ENCODE measurements at places on chromosomes 5 and 9.

DNA sequence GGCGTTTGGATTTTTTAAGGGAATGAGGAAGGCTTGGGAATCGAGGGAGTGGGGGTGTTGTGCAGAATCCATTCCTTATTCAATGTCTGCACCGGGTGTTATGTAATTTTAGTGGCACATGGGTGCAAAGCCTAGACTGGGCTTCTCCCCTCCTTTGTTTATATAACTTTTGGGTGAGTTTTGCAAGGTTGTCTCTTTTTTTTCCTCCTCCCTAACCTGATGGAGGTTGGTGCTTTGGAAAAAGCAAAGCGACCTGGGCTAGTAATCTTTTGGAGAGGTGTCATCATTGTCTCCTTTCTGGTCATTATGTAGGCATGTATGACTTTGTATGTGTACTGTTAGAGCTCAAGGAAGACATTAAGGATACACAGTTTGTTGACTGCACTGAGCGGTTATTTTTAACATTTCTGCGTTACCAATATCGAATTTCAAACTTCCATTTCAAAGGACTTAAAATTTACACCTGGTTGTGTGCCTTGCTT is 3.1 kb downstream of the SMARCA2 start:
- DNase-seq, result no peak

- no peak for DNase-seq
These were observed 29.6 kb downstream of the SAR1B start for GRCh38 chr5:134603059-134603458.

DNA sequence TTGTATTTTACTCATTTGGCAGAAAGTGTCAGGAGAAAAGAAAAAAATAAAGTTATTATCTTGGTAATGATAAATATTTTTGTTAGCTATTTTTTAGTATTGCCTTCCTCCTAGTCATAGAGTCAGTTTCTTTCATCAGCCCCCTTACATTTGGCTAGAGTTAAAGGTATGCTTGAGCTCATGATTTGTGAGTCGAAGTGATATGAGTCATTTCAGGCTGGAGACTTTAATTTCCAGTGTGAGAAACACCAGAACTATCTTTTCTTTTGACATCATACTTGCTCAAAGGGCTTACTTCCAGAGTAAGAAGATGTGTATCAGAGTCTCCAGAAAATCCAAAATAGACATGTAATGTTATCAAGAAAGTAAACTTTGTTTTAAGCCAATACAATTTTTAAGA is 746.7 kb upstream of the TYRP1 start:
- DNase-seq, result no peak

- no peak for DNase-seq
These were observed 26.2 kb upstream of the ARSB start for GRCh38 chr5:79011219-79011836.

- DNase-seq, result no peak
These were observed 1189.4 kb downstream of the EFNA5 start for GRCh38 chr5:106481374-106481773.

- DNase-seq, result no peak
These were observed 17.2 kb downstream of the NKX2-5 start for GRCh38 chr5:173217626-173218397.

GRCh38 chr5:160159991-160160792 is 40.9 kb upstream of the PWWP2A start:
- no peak for DNase-seq

DNA sequence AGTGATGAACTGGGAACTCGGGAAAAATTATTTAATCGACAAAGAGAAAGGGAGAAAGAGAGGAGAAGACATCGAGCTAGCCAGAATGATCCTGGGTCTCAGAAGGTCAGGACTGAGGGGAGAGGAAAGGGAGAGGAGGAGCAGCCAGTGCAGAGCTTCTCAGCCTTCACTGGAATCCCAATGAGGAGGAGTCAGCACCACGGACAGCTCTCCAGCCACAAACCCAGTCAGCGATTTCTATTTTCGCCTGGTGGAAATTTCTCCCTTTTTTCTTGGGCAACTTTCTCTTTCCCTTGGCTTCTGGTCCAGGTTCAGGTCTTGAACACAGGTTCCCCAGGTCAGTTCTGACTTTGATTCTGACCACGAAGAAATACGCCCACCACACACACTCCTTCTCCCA is 1.6 kb upstream of the BRINP1 start:
- DNase-seq, result peak; percentile 59

DNA sequence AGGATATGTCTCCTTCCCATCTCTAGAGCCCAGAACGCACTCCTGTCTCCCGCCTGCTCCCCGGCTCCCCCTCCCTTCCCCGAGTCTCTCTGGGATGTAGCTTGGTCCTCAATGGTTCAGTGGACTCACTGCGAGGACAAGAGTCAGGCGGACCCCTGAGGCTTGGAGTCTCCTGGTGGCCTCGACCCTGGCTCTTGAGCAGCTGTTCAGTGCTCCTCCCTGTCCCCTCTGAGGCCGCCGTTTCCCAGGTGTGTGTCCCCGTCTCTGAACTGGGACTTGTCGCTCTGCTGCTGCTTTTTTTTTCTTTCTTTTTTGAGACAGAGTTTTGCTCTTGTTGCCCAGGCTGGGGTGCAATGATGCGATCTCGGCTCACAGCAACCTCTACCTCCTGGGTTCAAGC is 44.8 kb upstream of the IER5L start:
- no peak for DNase-seq

- DNase-seq, result no peak
These were observed 102.2 kb downstream of the ADAMTS12 start for GRCh38 chr5:33789567-33789957.

DNA sequence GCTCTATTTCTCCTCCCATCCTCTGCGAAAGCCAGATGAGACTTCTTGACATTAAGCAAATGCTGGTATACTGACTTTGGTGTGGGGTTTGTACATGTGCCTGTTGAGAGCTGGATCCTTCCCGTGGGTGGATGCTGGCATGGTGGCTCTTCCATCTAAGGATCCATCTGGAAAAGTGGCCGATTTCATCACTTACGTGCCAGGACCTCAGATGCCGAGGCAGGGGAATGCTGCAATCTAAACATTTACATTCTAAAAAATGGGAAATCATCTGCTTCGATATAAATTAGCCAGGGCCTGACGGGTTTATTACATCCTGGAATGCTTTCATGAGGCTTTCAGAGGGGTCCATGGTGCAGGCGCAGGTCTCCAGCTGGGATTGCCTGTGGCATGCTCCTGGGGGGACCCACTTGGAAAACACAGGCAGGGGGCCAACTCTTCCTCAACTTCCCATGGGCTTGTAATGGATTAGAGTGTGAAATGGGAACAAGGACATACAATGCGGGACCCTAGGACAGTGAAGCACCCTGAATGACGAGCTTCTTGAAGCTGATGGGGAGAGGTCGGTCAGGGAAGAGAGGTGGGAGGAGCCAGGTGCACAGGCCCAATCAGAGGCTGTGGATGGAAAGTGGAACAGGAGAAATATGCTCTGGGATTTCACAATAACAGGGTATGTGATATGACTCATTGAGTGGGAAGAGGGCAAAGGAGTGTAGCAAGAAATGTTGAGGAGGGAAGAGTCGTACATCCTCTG is 105.5 kb upstream of the PITX1 start:
- no peak for DNase-seq

DNA sequence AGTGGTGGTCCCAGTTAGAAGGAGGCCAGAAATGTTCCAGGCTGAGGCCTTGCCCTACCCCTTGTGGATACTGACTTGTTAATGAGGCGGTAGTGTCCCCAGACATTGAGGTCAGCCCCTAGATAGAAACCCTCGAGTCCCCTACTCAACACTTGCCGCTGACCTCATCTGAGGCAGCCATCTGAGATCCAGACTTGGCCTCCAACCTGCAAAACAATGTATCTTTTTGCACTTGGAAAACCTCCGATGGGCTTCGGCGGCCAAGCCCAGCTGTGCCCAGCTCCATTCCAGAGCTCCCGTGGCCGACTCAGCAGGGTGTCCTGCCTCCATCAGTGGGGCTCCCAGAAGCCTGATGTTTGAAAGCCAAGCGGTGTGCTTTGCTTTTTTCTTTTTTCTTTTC is 122.1 kb downstream of the WNK2 start:
- DNase-seq, result no peak

GRCh38 chr9:117355542-117355941 is 59.3 kb downstream of the ASTN2 start:
- DNase-seq, result no peak

GRCh38 chr5:136103118-136103517 is 29.5 kb upstream of the SMAD5 start:
- DNase-seq, result no peak

DNA sequence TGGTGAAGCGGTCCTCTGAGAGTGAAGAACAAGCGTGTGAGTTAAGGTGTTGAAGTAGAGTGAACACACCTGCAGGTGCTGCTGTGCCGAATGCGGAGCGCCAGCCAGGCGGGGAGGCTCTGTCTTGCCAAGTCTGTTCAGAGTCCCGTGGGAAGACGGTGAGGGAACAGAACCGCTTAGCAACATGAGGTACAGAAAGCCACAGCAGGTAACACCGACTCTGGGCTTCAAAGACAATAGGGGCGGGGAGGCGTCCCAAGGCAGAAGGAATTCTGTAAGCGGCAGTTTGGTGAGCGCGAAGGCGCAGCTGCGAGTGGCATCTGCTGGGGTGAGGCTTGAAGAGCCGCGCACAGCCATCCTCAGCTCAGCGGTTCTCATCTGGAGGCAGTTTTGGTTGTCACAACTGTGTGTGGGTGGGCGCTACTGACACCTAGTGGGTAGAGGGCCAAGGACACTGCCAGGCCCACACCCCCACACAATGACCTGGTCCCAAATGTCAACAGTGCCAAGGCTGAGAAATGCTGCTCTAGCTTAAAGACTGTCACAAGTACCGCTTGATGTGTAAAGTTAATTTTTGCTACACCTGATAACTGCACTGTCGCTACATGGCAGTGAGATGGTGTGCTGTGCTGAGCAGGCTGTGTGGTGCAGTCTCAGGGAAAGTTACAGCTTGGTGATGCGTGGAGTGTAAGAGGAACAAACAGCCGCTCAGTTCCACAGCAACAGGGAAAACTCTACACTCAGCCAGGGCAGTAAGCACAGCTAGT is 67.4 kb upstream of the TBC1D9B start:
- DNase-seq, result peak; percentile 54
